Fibroblast of skin of right biceps (primary cell): ENCODE measurements at places on chromosomes 3 and 15.

- peak; percentile 63 for DNase-seq
Observed at GRCh38 chr3:51975852-51976549, 1.1 kb downstream of the ABHD14A start.

DNA sequence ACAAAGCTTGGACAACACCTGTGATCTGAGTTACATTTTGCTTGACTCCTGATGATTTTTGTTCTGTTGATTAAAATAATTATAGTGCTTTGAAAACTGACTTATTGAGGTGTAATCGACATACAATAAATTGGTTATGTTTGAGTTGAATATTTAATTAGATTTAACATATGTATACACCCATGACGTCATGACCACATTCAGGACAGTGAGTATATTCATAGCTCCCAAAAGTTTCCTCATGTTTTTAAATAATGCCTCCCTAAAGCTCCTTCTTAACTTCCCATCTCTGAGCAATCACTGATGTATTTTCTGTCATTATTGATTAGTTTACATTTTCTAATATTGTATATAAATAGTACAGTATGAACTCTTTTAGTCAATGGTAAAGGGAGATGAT lies 801.2 kb downstream of the PDCD6IP start:
- no peak for DNase-seq

DNA sequence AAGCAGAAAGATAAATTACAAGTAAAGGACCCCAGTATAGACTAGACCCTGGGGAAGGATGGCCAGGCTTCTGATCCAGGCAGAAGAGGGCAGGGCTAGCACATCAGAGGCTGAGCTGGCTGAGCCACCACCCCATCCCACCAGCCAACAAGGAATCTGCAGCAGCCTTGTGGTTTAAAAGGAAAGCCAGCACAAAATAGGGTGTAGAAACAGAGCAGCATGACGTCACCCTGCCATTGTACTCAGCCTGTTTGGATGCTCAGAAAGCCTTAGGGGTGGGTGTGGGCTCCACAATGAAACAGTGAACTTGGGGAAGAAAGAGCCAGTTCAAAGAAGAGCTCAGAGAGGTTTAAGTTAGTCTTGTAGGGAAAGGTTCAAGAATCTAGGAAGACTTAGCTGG lies 28.2 kb downstream of the DUOX1 start:
- DNase-seq: peak; percentile 79

GRCh38 chr15:68056097-68056865 lies 2.2 kb downstream of the PIAS1 start:
- peak; percentile 22 for DNase-seq

- DNase-seq: peak; percentile 87
Observed at GRCh38 chr3:71520161-71521020, 63.1 kb downstream of the FOXP1 start.

DNA sequence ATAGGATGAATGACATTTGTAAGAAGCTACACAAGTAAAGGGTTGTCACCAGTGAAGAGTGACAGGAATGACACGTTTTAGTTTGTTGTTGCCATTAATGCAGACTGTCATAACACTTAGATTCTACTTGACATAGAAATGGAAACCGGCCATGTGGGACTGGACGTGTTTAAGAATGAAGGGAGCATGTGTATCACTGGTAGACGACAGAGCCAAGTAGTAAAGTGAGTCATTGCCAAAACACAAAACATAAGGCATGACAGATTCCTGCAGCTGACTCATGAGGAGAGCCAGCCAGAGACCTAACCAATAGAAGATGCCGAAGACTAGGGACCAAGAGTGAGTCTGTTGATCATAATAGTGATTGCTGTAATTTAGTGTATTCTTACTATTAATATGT lies 106.2 kb upstream of the PLAAT1 start:
- DNase-seq: peak; percentile 95

DNA sequence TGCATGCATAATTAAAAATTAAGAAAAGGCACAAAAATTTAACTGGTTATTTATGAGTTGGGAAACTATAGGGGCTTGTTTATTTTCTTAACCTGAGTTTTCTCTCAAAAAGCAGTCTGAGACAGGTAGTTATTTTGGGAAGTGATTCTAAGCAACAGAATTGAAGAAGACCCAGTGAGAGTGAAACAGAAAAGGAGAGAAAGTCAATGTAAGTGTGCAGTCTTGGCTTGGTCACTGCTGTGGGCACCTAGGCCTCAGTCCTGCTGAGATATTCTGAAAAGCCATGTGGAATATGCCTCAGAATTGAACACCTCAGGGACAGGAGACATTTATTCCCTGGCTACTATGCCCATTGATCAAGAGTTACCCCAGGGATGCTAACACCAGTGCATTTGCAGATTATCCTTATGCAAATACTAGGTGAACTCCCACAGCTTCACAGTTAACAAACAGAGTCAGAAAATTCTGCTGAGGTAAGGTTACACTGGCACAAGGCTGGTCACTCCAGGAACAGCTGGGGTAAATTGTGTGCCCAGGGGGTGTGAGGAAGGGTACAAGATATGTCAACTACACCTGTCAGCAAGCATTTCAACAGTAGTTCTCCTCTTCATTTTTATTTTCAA lies 222.7 kb downstream of the EFHB start:
- no peak for DNase-seq

DNA sequence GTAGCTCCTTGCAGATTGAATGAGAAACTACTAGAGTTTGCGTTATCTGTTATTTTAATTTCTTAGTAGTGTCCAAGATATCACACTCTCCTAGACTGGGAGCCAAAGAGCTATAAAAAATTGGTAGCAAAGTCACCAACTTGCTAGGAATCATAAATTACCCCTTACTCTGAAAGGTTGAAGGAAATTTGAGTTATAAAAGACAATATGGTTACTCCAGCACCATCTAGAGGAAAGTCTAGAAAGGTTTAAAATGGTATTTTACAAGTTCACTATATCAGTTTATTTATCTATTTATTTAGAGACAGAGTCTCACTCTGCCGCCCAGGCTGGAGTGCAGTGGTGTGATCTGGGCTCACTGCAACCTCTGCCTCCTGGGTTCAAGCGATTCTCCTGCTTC lies 121.6 kb downstream of the RBPMS2 start:
- peak; percentile 17 for DNase-seq

- peak; percentile 53 for DNase-seq
Observed at GRCh38 chr3:115659253-115660220, 36.2 kb downstream of the GAP43 start.

- no peak for DNase-seq
Observed at GRCh38 chr3:102113421-102114041, 264.2 kb downstream of the NFKBIZ start.

GRCh38 chr15:82781349-82781748 lies 24.5 kb downstream of the FSD2 start:
- DNase-seq: no peak

DNA sequence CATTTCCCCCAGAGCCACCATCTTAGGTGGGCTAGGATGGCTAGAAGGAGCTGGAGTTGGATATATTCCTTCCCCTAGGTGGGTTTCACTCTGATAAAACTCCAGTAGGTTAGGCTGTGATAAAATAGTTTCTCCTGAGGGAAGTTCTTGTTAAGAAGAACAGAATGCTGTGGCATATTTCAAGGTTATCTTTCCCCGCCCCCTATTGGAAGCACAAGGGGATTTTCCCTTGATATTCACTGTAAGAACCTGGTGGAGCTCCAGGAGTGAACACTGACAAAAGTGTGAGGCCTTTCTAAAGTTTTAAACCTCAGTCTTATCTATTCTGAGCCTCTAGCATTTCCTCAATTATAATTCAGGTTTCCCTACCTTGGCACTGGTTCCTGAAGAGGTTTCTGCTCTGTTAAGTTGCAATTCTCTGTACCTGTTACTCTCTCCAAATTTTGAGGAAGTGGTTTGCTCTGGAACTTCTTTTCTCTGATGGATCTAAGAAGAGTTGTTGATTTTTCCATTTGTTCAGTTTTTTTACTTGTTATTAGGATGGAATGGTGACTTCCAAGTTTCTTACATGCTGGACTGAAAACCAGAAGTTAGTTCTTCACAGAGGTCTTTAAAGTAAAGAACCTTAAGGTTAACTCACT lies 113.5 kb downstream of the GMPS start:
- no peak for DNase-seq

- DNase-seq: no peak
Observed at GRCh38 chr15:58467722-58468423, 36.1 kb downstream of the LIPC start.

- no peak for DNase-seq
Observed at GRCh38 chr3:65524584-65524983, 514.1 kb downstream of the MAGI1 start.

DNA sequence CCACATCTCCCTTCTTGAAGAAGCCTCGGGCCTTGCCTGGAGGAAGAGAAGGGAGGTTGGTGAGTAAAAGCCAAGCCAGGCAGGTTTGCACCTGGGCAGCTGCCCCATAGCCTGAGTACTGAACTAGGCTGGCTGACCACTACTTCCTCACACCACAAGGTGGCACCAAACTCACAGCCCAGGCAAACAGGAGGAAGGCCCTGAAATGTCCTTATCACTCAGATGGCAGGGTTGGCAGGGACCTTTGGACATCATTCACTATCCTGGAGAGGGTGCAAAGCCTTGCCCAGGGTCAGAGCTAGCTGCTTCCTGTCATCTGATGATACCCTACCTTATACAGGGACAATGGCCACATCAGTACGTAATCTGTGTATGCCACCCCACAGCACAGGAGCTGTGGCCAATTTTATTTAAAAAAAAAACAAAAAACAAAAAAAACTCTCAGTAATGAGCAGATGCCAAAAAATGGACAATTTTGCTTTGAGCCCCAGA lies 2.2 kb upstream of the GRAMD2A start:
- DNase-seq: peak; percentile 68

- peak; percentile 51 for DNase-seq
Observed at GRCh38 chr3:131630807-131631206, 128.0 kb upstream of the MRPL3 start.

DNA sequence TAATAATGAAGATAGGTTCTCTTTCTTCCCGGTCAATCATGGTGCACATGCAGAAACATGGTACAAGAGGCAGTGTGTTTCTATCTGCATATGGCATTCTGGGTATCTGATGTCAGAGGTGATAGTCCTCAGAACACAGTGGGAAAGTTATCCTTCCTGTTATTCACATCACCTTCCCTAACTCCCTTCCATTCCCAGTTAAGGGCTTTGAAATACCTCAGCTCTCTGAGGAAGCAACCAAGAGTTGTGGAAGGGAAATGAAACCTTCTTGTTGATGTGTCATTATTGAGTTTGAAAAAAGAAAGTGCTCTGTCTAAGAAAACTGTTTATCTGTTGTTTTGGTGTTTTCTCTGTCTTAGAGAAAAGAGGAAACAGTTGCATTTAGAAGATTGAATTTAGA lies 21.9 kb upstream of the P2RY13 start:
- DNase-seq: no peak

DNA sequence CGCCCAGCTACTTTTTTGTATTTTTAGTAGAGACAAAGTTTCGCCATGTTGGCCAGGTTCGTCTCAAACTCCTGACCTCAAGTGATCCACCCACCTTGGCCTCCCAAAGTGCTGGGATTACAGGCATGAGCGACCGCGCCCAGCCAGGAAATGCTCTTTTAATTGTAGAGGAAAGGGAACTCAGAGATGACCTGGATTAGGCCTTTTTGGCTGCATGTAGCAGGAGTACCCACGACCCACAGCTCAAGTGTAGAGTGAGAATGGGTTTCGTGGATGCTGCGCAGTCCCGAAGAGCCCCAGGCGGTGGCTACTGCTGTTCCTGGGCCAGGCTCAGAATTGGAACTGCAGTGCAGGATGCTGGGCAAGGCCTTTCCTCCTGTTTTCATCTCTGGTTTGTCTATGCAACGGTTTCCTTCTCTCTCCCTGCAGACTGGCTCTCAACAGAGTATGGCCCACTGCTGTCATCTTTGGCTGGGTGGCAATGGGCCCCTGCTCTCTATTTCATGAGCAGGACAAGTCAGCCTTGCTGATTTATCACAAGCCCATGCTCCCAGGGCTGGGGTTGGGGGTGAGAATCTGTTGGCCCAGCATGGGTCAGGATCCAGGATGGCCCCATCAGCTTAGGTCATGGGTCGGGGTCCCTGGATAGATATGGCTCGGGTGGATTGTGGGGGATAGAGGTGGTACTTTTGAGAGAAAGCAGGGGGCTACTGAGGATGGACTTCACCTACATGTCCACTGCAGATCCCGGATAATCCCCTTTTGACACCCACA lies 51.2 kb downstream of the GASK1A start:
- no peak for DNase-seq

DNA sequence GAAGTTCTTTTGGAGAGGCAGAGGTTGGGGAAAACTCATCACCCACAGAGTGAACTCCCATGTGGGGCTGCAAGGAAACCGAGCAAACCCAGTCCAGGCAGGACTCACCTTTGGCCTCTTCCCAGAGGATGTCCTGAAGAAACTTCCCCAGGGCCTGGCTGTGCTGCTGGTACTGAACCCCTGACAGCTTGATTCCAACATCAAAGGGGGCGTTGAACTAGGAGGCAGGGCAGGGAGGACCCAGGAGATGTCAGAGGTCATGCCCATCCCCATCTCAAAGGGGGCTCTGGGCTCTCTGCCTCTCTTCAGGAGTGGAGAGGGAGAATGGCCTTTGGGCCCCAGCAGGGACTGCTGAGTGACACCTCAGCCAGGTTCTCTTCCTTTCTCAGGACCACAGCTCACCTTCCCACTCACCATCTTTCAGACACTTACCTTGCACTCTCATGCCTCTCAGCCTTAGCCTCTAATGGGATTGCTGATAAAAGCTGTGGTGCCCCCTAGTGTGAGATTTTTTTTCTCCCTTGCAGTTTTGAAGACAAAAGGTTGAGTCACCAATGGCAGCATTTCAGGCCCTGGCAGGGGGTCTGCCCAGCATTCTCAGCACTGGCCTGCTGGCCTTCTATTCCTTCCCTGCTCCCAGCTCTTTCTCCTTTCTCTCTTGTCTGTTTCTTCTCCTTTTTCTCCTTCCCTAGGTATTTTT lies 6.0 kb downstream of the GHRL start:
- peak; percentile 88 for DNase-seq

DNA sequence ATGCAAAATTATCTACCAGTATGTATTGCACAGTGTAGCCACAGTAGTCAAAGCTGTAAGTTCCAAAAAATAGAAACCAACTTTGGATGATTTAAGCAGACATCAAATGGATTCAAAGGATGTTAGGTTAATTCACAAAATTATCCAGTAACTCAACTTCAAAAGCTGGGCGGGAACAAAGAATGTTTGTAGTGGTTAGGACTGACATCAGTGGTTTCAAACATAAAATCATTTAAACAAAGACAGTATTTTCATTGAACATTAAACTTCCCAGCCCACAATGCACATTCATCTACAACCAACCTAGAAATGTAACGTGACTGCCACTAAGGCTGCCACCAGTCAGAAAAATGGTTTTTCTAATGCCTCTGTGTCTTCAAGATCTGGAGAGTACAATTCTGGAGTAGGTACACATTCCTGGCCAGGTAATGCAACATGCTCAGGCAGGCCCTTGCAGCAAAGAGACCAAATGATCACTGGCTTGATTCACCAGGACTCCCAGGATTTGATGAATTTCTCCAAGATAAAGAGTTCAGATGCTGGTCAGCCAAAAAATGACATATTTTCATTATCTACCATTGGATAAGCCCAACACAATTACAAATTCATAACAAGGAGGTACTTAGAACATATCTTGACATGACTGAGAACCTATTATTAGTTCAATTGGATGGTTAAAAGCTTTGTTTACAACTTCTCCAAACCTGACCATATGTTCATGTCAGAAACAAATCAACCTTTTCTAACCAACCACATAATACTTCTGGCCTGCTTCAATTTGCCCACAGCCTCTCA lies 189.8 kb upstream of the CNTN4 start:
- DNase-seq: no peak

- peak; percentile 86 for DNase-seq
Observed at GRCh38 chr3:129305592-129306091, 27.0 kb downstream of the HMCES start.
